LHCN-M2 (cell line): ENCODE measurements at places on chromosomes 1 and 21. TPM values are rescaled to one million over a fixed set of nuclear protein-coding genes. Genes with fewer than 3 reads are reported as not detected.

Gene CD247
- total RNA-seq: not detected in 2 replicates

GRCh38 chr1:99766378-99766800, at the start of gene FRRS1:
Gene FRRS1, minus strand, starts transcription at chr1:99766635. Its CDS starts 17,867 bp downstream, at chr1:99748768.
- DNase-seq: peak; percentile 76

DNA sequence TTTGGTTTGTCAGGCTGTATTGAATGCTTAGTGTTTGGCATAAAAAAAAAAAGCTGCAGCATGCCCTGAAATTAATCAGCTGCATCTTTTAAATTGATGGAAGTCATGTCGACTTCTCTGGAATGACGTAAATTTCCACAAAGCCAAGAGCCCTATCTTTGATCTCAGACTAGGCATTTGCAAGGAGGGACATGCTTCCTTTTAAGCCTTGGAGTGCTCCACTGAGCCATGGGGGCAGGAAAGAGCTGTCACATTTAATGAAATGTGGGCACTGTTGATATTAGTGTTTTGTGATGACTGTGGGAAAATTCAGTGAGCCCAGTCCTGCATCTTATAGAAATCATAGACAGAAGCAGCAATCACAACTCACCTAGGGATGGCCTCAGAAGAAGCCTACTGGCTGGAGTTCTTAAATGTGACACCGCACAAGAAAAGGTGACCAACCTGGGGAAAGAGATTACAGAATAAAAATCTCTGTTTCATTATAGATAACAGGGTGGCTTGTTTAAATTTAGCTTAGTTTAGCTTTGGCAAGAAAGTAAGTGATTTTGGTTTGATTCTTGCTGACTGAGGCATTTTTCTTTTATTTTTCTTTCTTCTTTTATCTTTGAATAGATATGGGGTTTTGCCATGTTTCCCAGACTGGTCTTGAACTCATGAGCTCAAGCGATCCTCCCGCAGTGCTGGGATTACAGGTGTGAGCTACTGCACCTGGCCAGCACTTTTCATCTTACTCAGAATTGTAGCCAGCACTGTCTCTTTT, 188.2 kb downstream of the HHAT start:
- DNase-seq: no peak

Gene MLLT11
- total RNA-seq: 16.9 and 17.2 TPM in 2 replicates

- DNase-seq: no peak
Measured at GRCh38 chr1:106406114-106406513, 650.4 kb upstream of the PRMT6 start.

Gene OR2W3
- total RNA-seq: not detected in 2 replicates

Gene NID1
- 19.2 and 19.9 TPM in 2 replicates for total RNA-seq

DNA sequence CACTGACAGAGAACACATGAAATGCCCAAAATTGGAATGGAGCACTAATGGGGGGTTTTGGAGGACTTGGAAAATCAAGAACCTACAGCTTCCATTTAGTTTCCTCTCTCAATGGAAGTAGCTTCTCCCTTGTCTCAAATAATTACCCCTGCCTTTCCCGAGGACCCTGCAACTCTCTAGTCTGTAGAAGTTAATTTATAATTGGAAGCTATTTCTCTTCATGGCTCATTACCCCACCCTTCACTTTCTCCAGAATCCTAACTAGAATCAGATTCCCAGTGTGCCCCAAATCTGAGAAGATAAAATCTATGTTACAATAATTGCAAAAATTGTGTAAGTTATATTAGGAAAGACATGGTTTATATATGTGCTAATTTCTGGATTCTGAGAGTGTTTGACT, 181.5 kb upstream of the ATP1B1 start:
- DNase-seq: no peak

DNA sequence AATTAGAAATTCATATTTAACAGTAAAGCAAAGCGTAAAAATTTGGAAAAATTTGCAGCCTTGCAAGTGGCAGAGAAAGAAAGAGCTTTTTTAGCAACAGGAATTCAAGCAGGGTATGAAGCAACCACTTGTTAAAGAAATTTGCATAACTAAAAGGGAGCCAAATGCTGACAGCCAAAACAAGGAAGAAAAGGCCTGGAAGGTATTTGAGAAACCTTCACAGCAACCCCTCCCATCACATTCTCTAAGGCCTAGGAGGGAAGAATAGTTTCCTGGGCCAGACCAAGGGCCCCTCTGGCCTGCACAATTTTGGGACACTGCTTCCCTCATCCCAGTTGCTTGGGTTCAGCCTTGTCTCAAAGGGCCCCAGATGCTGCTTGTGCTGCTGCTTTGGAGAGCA, 672.4 kb upstream of the TMPRSS15 start:
- DNase-seq: no peak

GRCh38 chr1:151947140-151947539, 37.8 kb upstream of the THEM4 start:
- DNase-seq: no peak

- no peak for DNase-seq
Measured at GRCh38 chr1:85290826-85291225, 14.4 kb upstream of the BCL10 start.

DNA sequence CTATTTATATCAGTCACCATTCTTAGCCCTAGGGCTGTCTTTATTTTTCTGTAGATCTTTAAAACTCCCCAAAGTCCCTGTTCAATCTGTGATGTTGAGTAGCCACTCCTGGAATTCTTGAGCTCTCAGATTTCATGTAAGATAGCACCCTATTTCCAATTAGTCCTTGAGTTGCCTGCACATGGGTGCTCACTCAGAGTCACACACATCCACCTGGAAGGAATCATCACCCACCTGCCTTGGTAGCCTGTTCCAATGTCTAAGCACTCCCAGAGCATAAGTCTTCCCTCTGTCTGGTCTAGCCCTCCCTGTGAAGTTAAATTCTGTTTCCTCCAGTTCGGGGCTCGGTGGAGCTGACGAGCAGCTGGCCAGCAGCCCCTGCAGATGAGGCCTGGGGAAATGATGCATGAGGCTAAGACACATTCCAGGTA, 14.7 kb upstream of the ATF3 start:
- DNase-seq: no peak

GRCh38 chr21:40187244-40187643, 320.0 kb downstream of the PCP4 start:
- no peak for DNase-seq

- peak; percentile 59 for DNase-seq
Measured at GRCh38 chr1:59290193-59290949, 6.5 kb upstream of the FGGY start.

DNA sequence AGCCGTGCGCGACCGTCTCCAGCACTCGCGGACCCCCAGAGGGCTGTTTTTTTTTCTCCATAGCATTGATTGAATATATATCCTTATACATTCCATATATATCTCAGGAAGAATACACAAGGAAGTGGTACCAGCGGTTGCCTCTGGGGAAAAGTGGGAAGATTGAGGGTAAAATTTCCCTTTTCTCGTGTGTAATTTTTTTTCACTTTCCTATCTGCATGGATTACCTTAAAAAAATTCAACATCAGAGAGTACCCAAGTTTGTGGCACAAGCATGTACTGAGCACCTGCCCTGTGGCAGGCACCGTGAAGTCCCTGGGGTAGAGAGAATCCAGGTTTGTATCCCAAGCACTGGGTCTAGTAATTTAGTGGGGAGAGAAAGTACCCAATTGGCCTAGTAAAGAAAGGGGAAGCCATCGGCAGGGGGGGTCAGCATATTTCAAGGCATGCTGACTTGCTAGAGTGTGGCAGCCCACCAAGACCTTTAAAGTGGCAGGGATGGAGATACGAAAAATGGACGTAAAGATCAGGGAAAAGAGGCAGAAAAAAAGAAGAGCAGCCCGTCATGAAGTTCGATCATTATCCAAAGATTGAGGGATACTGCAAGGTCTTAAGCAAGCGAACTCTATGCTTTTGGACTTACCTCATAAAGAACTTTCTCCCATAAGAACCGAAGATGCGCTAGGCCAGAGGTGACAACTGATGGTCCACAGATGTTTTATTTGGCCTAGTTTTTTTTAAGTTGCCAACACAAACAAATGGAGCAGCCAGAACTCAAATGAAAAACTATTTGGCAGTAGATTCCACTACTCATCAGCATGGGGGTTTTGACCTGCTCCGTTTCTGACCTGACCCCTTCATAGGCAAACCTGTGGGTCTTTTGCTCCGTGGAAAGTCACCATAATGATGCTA, 1.5 kb upstream of the HMGN1 start:
- DNase-seq: no peak
